ENCODE measurements at places on chromosomes 16 and 17. TPM values are rescaled to one million over a fixed set of nuclear protein-coding genes. Genes with fewer than 3 reads are reported as not detected.

Gene KIF18B
- 33.4 TPM for total RNA-seq

Gene RAMP2
- total RNA-seq = 0.69 TPM

Gene MT4
- not detected for total RNA-seq

Gene ABI3
- total RNA-seq = not detected

Gene SOX9
- 9.8 TPM for total RNA-seq

Gene CENPX
- 156 TPM for total RNA-seq

Gene CD300C
- total RNA-seq = 0.15 TPM

Gene C17orf67
- total RNA-seq = 2.3 TPM

Gene TNFRSF13B
- not detected for total RNA-seq

Gene CACNA1H
- 10.3 TPM for total RNA-seq

Gene SRL
- total RNA-seq = not detected

Gene GP1BA
- total RNA-seq = not detected

Gene P2RX1
- 0.03 TPM for total RNA-seq

Gene KRT31
- total RNA-seq = not detected

Gene SPAG5
- total RNA-seq = 77.8 TPM

Gene SNAI3
- 0.26 TPM for total RNA-seq

Gene CHCT1
- not detected for total RNA-seq

Gene CD7
- total RNA-seq = 0.08 TPM

Gene ETV4
- 50.1 TPM for total RNA-seq

Gene ZP2
- not detected for total RNA-seq

Gene ZNF594
- 1.6 TPM for total RNA-seq
